ENCODE measurements at places on chromosomes 5 and 9.

DNA sequence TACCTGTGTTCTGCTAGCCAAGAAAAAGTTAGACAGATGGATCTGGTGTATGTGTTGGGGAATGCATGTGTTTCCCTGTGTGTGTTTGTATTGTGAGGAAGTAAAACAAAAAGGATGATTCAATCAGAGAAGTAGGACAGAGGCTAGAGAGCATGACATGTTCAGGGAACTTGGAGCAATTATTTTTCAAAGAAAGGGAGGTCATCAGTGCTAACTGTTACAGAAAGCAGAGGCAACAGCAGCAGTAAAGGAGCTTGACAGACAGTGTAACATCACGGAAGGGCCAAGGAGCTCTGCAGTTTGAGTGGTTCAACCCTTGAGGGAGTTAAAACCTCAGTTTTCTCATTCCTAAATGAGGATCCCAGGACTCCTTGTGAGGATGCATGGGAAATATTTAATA, 13.2 kb downstream of the SPINK1 start:
- DNase-seq: no peak

- no peak for DNase-seq
Observed at GRCh38 chr9:120284821-120285220, 295.1 kb downstream of the CDK5RAP2 start.

- no peak for DNase-seq
Observed at GRCh38 chr5:92922231-92922967, 658.6 kb downstream of the NR2F1-AS1 start.

GRCh38 chr9:79637177-79637925, 65.6 kb downstream of the TLE4 start:
- DNase-seq: no peak

GRCh38 chr5:158701406-158702177, 398.1 kb downstream of the EBF1 start:
- DNase-seq: no peak

DNA sequence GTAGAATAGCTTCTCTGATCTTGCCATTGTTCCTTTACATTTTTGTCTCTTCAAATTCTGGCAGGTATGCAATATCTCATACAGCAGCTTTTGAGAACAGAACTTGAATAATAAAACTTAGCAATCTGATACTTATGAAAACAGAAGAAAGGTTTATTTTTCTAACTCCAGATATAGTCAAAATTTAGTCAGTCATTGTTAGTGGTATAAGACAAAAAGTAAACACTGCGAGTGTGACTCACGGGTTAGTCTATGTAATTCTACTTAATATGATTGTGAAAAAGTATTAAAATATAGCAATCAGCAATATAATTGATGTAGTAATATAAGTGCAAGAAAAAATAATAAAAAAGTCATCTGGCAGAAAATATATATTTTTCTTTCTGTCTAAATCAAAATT, 910.4 kb downstream of the DNAH5 start:
- no peak for DNase-seq

DNA sequence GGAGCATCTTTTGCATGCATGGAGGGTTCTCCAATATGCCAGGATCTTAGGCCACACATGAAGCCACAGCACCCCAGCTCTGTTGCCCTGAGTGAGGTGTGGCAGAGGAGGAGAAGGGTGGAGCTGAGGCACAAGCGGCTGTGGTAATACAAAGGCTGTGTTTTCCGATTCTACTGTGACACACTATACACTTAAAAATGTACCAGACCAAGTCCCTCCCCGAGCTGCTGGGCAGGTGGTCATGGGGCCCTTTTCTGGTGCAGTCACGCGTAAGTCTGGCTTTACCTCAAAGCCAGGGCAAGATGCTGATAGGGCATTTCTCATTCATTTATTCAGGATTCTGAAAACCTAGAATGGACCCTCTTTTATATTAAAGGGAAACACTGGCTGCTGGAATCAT, 3.7 kb downstream of the ADGRV1 start:
- peak; percentile 68 for DNase-seq

DNA sequence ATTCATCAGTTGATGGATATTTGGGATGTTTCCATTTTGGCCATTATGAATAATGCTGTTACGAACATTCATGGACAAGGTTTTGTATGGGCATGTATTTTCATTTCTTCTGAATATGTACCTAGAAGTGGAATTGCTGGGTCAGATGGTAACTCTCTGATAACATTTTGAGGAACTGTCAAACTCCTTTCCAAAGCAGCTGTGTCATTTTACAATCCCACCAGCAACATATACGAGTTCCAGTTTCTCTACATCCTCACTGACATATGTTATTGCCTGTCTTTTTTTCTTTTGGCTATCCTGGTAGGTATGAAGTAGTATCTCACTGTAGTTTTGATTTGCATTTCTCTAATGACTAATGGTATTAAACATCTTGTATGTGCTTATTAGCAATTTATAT, 86.7 kb downstream of the PRKACG start:
- DNase-seq: no peak

DNA sequence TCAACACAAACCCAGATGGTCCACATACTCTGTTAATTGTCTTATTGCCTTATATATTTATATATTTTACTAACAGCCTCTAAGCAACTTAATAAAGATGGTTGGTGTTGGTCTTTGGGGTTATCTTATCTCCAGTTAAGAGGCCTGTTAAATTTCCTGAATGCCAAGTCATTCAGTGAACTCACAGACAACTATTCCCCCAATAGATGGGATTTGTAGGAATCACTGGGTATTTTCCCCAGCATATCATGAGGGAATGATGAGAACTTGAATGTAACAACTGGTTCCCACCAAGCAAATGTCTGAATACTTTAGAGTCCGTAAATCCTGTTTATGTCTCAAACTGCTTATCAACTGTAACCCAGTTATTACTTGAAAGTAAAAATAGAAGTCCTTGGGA, 42.7 kb upstream of the RETREG1 start:
- no peak for DNase-seq

GRCh38 chr9:77988630-77989029, 43.0 kb downstream of the GNAQ start:
- no peak for DNase-seq

GRCh38 chr9:124006448-124007361, 4.9 kb upstream of the LHX2 start:
- DNase-seq: no peak

- no peak for DNase-seq
Observed at GRCh38 chr5:178357121-178357521, 124.5 kb upstream of the PHYKPL start.

DNA sequence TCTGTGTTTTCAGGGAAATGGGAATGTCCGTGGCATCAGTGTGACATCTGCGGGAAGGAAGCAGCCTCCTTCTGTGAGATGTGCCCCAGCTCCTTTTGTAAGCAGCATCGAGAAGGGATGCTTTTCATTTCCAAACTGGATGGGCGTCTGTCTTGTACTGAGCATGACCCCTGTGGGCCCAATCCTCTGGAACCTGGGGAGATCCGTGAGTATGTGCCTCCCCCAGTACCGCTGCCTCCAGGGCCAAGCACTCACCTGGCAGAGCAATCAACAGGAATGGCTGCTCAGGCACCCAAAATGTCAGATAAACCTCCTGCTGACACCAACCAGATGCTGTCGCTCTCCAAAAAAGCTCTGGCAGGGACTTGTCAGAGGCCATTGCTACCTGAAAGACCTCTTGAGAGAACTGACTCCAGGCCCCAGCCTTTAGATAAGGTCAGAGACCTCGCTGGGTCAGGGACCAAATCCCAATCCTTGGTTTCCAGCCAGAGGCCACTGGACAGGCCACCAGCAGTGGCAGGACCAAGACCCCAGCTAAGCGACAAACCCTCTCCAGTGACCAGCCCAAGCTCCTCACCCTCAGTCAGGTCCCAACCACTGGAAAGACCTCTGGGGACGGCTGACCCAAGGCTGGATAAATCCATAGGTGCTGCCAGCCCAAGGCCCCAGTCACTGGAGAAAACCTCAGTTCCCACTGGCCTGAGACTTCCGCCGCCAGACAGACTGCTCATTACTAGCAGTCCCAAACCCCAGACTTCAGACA, 9.5 kb downstream of the RAB24 start:
- no peak for DNase-seq

DNA sequence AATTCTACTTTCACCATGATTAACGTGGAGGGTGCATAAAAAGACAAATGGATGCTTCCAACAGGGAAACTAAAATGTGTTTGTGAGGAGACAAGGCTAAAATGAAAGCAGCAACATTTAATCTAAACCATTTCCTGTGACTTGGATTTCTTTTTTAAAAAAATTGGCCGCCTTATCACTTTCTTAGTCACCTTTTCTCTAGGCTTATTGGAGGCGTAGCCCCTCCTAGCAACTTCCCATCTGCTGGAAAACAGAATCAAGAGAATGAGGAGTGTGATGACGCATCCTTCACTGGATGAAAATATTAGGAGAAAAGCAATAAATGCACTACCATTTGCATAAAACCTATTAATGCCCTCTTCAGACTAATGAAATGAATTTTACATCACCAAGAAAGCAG, 791 bp upstream of the GPR150 start:
- DNase-seq: no peak

All from NCI-H345 (cell line).